ENCODE measurements at places on chromosomes 5 and 9.

- DNase-seq, result no peak
Observed at GRCh38 chr5:565782-566440, 41.7 kb upstream of the SLC9A3 start.

- DNase-seq, result no peak
Observed at GRCh38 chr5:42839196-42839595, 27.5 kb upstream of the SELENOP start.

- DNase-seq, result no peak
Observed at GRCh38 chr5:40618926-40619325, 60.8 kb upstream of the PTGER4 start.

DNA sequence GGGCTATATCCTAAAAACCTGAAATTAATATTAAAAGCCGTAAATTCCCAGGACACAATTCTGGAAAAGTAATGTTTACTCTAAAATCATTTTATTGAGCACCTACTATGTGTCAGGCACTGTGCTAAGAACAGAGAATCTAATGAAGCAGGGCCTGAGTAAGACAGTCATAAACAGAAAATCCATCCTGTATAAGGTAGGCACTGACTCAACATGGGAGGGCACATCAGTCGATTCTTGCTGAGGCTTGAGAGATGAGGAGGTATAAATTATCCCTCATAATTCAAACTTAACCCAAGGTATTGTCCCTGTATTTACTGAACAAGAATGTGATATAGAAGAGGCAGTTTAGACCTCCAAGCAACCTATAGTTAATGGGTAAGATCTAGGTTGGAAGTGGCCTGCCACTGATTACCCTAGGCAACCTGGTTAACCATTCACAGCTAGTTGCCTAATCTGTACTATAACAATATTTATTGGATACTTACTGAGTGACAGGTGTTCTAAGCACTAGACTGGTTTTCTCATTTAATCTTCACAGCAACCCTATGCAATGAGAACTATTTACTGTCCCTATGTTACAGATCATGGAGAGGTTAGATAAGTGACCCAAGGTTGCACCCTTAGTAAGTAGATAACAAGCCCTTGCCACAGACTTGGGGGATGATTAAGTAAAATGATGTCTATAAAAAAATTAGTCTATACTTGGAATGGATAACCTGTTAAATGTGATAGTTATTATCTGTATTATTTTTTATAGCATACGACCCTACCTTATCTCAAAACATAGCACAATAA is 317.7 kb downstream of the PDE4D start:
- no peak for DNase-seq

DNA sequence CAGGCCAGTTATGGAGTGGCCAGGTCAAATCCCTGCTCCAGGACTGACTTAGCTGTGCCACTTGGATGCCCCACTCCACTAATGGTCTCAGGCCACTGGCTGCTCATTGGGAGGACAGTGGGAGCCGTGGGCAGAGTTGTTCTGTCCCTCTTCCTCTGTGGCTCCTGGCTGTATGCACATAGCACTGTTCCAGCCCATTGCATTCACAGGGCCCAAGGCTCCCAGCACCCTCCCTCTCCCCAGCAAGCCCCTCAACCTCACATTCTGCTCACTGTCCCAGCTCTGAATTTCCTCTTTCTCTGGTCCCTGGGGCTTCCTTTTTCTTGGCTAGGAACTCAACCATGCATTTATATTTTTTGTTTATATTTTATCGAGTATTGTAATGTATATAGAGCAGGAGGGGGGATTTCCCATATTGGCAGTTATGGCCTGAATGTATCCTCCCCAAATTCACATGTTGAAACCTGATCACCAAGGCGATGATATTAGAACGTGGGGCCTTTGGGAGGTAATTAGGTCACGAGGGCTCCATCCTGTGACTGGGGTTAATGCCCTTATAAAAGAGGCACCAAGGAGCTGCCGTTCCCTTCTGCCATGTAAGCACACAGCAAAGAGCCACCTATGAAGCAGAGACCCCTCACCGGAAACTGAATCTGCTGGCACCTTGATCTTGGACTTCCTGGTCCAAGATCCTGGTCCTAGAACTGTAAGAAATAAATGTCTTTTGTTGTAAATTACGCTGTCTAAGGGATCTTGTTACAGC is 17.0 kb upstream of the MVB12B start:
- DNase-seq, result no peak

DNA sequence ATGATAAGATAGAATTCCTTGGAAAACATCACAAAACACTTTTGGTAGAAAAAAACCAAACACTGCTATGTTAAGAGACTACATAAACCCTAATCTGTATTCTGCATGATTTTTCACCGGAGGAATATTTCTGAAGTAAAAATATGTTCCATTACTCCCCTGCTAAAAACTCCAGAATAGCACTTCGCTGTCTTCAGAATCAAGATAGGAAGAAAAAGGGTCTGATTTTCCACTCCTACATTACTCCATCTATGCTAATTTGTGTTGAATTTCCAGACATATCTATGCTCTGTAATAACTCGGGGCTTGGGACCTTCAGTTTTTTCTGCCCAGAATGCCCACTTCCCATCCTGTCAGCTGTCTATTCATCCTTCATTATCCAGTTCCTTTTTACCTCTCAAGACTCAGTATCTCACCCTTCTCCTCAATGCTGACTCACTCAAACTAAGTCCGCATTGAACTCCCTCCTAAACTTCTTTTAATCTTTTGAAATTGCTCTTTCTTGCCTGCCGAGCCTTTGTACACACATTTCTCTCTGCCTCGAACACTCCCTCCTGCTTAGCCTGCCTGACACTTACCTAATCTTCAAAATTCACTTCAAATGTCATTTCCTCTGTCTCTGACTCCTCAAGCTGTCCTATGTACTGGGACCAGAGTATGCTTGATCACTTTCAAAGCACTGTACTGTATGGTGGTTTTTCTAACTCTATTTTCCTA is 171.0 kb downstream of the ARRDC3 start:
- DNase-seq, result no peak

- DNase-seq, result no peak
Observed at GRCh38 chr5:116864157-116864837, 289.7 kb upstream of the SEMA6A start.

GRCh38 chr5:55572600-55572999 is 37.8 kb upstream of the PLPP1 start:
- no peak for DNase-seq

DNA sequence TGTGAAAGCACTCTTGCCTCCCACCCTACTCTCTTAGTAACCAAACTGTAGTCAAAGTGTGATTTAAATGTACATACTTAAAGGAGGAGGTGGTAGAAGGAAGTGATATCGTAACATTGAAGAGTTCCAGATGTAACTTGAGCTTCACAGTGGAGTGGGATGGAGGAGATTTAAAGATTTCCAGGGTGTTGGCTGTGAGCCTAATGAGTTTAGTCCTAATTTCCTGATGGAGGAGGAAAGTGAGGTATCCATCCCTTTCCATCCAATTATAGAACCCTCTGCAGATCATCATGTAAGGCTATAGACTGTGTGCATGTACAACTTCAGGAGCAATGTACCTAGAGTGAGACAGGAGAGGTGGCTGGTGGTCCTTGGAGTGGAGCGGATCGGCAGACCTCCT is 1163.9 kb upstream of the SEMA6A start:
- DNase-seq, result no peak

GRCh38 chr9:26954050-26954508 is 2.1 kb upstream of the IFT74 start:
- DNase-seq, result no peak
